NCI-H345 (cell line): ENCODE measurements at places on chromosomes 4 and X.

DNA sequence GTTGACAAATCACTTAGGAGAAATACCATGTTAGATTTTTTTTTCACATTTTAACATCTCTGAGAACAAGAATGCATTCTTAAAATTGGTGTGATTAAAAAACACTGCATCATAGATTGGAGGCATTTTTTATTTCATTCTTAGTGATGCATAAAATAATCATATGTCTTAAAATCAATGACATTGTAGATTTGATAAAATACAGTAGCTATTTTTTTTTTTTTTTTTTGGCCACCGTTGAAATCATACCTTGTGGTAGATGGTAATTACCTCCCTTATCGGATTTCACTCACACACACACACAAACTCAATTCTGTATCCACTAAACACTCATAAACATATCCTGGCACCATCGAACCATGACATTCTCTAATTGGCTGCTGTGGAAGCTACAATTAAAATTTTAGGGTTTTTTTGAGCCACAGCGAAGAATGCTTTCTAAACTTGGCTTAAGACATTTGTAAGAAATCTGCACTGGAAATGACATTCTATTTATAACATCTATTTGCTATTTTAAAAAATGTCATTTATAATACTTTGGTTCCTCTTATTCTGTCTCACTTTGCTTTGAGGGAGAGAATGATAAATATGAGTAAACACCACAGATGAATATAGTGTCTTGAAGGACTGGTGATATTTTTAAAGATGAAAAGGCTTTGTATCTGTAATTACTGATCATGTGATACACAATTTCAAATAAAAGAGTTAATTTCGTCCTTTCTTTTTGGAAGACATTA, 60.1 kb downstream of the CCSER1 start:
- DNase-seq: peak; percentile 36

DNA sequence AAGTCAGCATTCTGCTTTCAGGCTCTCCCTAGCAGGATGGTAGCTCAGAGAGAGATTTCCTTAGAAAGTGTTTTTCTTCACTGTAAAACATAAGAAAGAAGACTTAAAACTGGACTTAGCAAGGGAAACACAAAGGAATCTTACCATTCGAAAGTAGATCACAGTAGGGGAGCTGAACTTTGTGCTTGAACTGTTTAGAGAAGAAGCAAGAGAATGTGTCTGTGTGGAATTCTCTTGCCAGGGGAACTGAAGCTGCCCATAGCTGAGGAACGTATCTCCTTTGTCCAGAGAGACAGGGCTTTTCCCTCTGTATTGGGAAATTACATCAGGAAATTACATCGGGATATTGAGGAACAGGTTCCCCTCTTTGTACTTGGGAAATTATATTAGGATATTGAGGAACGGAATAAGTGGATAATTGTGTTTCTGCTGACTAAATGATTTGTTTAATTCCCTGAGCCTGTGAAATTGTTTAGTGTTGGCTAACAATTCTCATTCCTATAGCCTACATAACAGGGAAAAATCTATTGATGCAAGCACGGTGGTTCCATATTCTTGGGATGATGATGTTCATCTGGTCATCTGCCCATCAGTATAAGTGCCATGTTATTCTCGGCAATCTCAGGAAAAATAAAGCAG, 21.2 kb downstream of the SRD5A3 start:
- DNase-seq: no peak

- DNase-seq: no peak
These were observed 13.6 kb downstream of the OTC start for GRCh38 chrX:38365954-38366353.

DNA sequence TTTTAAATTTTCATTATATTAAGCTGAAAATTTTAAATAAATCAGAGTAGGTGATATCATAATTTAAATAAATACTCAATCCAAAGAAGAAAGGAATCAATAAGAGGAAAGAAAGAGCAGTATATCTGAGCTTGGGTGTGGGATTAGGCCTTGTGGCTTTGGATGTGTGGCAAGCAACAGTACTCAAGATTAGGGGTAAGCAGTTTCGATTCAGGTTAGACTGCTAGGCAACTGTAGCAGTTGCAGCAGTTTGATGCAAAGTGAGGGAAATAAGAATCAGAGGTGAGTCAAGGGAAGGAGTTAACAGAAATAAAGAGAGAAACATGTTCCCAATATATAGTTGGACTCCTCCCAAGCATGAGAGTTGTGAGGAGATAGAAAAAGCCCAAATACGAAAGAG, 599.6 kb upstream of the KLHL4 start:
- DNase-seq: no peak

GRCh38 chr4:37710491-37710890, 24.3 kb upstream of the RELL1 start:
- DNase-seq: no peak

- DNase-seq: no peak
These were observed 33.2 kb upstream of the SMS start for GRCh38 chrX:21907260-21907659.

DNA sequence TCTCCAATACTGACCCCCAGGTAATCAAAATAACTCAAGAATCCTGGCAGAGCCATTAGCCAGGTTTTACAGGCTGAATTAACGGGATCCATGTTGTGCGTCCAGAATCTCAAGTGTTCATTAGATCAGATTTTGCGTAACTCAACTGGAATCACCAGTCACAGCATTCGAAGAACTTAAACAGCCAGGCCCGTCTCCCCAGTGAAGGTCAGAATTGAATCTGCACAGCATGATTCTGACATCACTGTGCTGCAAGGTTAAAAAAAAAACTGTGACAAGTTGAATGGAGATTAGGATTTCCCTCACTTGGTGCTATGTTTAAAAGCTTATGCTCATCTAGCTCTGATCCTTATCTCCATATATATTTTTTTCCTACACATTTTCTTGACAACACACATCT, 96.1 kb downstream of the ANOS1 start:
- DNase-seq: no peak

DNA sequence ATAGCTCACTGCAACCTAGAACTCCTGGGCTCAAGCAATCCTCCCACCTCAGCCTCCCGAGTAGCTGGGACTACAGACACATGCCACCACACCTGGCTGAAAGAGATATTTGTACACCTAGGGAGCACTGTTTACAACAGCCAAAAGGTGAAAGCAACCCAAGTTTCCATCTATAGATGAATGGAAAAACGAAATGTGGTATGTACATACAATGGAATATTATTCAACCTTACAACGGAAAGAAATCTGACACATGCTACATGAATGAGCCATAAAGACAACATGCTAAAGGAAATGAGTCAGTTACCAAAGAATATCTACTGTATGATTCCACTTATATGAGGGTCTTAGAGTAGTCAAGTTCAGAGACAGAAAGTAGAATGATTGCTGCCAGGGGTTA, 52.2 kb downstream of the ABCG2 start:
- DNase-seq: no peak

GRCh38 chr4:78938868-78939666, at the start of gene PAQR3:
Gene PAQR3 (minus strand): TSS chr4:78939438. CDS start chr4:78939224, 214 bp downstream.
- DNase-seq: peak; percentile 81

DNA sequence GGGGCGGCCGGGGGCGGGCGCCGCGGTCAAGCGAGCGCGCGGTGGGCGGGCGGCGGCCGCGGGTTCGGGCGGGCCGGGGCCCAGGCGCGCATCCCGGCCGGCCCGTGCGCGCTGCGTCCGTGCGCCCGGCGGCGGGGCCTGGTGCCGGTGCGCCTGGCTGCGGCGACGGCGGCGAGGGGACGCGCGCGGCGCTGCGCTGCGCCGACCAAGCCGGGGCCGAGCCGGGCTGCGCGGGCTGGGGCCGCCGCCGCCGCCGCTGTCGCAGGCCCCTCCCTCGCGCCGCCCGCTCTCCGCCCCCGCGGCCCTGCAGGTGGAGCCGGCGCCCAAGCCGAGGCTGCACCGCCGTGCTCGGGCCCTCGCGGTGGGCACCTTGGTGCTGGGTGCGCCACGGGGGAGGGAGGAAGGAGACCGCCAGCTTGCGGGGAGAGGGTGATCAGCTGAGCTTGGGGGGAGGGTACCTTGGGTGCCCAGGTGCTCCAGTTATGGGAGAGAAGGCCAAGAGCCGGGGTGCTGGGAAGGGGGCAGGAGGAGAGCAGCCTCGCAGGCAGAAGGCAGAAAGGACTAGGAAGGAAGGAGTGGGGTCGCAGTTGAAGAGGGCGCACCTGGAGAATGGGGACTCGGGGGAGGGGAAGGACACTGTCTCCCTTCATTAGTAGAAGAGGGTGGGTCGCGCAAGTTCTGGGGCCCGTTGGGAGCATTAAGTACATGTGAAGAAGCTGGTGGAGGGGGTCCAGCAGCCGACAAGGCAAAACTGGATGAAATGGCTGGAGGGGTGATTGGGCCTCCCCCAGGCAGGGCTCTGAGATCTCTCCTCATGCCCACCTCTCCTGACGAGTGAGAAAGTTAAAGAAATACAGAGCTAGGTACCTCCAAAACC, at the start of gene PPP2R2C:
Gene PPP2R2C, minus strand, starts transcription at position 228 of the 877 bp plus-strand sequence. CDS start 385 bp downstream, outside the sequence.
- peak; percentile 19 for DNase-seq

DNA sequence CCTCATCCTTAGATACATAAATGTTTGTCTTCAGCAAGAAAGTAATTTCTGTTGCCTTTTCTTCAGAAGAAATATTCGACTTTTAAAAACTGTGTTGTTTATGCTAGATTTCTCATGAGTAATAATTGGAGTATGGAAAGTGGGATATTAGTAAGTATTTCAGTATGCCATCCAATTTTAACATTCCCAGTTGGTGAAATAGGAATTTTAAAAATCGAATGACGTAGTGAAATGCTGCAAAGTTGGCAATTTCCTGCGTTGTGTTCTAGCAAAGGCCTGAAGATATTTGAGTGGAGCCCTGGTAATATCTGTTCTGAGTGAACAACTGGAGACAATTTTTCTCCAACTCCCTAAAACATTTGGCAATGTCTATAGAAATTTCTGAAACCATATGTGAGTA, 190.1 kb downstream of the ZNF330 start:
- DNase-seq: no peak

DNA sequence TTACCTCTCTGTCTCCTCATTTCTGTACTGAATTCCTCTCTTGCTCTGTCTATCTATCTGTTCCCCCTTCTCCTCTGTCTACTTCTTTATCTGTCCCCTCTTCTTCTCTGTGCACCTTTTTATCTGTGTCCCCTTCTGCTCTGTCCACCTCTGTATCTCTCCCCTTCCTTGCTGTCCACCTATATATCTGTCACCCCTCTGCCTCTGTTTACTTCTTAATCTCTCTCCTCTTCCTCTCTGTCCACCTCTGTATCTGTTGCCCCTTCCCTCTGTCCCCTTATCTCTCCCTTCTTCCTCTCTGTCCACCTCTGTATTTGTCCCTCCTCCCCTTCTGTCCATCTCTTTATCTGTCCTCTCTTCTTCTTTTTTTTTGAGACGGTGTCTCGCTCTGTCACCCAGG, 8.9 kb downstream of the CCDC22 start:
- DNase-seq: no peak

GRCh38 chrX:38124000-38124399, 96.7 kb downstream of the SRPX start:
- DNase-seq: no peak

DNA sequence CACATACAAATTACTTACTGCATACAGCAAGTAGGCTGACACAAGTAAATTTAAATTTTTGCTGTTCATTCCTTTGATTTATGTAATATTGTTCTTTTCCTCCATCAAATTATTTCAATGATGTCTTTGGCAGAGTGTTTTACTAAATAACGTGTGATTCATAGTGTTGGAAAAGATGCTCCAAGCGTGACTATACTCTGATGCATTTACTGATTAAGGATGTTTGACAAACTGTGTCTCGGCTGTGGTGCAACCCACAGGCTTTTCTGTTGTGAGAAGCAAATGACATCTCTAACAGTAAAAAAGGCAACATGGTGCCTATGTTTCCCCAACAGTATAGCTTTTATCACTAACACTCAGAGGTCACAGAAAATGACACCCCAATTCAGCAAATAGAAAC, 540.9 kb downstream of the PPP4R3C start:
- no peak for DNase-seq

- DNase-seq: no peak
These were observed 4.9 kb upstream of the PPEF1 start for GRCh38 chrX:18702362-18703195.

- DNase-seq: no peak
These were observed 737.5 kb upstream of the MAGEB2 start for GRCh38 chrX:29477878-29478277.

GRCh38 chr4:8409264-8410065, 31.1 kb downstream of the ACOX3 start:
- no peak for DNase-seq

DNA sequence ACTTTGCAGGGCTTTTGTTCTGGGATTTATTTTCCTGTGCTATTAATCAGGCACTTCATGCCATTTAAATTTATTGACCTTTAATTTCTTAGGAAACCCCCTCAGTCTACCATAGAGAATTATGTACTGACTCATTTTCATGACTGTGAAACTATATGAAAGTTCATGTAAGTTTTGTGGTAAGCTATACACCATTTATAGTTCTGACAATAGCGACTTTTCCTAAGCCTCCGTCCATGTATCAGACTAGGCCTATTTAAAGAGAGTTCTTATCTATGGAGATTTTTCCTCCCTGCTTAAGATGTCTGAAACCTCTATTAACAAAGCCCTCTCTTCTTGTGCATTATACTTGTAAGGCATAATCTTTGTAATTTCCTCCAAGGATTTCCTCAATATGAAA, 111.6 kb downstream of the AFF2 start:
- DNase-seq: no peak

GRCh38 chr4:144213371-144213770, 72.9 kb upstream of the GYPA start:
- DNase-seq: no peak

GRCh38 chr4:11548597-11549082, 119.9 kb upstream of the HS3ST1 start:
- no peak for DNase-seq

GRCh38 chr4:123409334-123409733, 12.7 kb downstream of the SPRY1 start:
- DNase-seq: no peak

DNA sequence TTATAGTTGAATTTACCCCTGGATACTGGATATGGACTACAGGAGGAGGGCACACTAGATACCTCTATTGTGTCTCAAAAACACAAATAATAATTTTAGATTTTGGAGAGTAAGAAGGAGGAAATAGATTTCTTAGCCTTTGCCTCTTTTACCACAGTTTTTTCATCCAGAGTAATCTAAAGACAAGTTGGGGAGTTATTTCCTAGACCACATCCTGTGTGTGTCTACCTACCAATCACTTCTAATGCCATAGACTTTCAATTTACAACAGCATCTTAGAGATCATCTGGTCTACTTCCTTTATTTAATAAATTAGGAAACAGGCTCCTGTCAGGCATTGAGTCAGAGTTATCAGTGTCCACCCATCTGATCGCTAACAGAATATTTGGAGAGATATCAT, 191.5 kb downstream of the EDA start:
- no peak for DNase-seq

- no peak for DNase-seq
These were observed 26.1 kb upstream of the ARSD start for GRCh38 chrX:2955281-2955680.
